Activated CD4-positive, alpha-beta T cell treated with anti-CD3 and anti-CD28 coated beads, Interleukin-2, amount 50 U/mL, for 24 hours (primary cell): ENCODE measurements at places on chromosomes 1 and 21.

GRCh38 chr1:24319962-24320361 is 805 bp downstream of the GRHL3 start:
- no peak for DNase-seq

GRCh38 chr21:35625576-35625975 is 434.8 kb downstream of the SETD4 start:
- no peak for DNase-seq

DNA sequence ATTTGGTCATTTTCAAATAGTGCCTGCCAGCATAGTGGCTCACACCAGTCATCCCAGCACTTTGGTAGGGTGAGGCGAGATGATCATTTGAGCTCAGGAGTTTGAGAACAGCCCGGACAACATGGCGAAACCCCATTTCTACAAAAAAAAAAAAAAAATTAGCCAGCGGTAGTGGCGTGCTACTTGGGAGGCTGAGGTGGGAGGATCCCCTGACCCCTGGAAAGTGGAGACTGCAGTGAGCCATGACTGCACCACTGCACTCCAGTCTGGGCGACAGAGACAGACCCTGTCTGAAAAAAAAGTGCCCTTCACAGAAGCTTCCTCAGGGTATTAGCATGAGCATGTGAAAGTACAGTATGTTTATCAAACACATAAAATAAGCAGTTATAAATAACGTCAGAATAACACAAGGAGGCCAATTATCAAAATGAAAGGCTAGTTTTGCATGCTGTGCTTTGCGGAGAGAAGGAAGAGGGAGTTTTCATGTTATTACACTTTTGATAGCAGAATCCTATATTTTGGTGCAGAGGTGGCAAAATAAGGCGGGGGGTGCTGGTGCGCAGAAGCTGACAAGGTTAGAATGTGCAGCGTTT is 781 bp upstream of the METTL13 start:
- no peak for DNase-seq

DNA sequence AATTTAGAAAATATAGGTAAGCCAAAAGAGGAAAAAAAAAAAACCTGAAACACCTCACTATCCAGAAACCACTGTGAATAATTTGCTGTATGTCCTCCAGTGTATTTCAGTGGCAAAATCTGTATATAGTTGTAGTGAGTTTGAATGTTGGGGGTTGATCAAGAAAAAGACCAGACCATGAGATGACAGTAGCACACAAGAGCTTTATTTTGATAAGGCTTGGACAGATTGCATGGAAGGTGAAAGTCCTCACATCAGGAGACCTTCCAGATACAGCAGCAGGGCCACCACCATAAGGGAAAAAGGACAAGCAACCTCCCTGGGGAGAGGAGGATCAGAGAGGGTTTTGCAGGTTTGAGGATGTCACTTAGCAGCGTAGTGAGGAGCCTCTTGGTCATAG is 16.2 kb upstream of the C1orf115 start:
- no peak for DNase-seq

DNA sequence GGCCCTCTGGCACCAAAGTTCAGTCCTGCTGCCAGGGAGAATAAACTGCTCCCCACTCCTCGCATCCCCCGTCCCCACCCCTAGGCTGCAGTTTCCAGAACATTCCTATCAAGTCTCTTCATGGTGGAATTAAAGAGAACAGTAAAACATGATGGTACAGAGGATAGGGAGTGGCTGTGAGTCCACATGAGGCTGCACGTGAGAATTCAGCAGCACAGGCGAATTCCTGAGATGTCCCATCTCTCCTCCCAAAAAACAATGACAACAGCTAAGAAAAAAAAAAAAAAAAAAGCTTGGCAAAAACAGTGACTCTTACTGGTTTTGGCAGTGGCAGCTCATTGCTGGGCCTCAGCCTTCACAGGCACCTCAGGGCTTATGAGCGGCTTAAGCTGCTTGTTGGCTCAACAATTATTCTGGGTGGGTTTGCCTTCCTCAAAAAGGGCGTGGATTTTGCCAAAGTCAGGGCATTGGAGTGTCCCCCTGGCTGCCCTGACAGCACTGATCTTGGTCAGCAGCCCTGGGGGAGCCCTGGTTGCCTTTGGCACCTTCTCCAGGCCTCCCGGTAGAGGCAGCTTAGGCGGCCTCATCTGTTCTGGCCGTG is 5.7 kb upstream of the IFFO2 start:
- no peak for DNase-seq

DNA sequence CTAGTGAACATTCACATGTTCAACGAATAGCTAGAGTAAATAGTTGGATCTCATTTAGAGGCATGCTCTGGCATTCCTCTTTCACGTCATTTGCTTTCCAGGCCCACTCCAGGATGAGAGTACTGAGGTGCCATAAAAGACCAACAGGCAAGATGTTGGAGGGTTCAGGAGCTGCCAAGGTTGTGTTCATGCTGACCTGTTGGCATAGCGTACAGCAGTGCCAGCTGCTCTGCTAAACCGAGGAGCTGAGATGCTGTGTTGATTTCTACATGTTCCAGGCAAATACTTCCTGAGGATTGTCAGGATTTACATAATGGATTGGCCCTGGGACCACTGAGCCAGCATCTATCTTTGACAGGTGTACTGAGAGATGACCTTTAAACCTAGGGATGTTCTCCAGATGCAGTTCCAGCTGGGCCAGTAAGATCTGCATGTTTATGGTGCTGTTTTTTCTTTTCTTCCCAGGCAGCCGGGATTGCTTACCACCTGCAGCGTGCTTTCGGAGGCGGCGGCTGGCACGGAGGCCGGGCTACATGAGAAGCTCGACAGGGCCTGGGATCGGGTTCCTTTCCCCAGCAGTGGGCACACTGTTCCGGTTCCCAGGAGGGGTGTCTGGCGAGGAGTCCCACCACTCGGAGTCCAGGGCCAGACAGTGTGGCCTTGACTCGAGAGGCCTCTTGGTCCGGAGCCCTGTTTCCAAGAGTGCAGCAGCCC is 66.9 kb downstream of the DISC1 start:
- DNase-seq: no peak

DNA sequence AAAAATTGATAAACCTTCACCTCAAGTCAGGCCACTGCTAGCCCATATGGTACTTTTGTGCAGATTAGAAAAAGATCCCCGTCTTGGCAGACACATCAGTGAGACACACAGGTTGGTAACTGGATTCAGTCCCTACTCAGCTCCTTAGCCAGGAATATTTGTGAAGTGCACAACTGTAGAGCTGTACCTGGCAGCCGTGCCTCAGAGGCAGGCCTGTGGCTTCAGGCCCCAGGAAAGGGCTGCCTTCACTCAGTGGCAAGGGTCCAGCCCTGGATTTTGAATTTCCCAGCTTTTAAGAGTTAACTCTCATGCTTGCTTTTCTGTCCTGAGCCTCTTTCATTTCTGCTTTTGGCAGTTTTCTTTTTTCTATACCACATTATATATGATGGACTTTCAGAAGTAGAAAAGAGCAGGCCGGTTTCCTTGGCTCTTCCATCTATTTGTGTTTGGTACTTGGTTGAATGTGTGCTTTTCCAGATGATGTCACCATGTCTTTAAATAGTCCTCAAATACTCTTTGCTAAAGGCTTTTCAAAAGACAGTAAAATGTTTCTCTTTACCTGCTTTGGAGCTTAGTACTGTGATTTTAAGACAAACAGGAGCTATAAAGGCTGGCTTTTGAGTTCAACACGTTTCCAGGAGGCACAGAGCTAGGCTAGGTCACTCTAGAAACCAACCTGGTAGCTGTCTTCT is 186.6 kb downstream of the AK5 start:
- DNase-seq: no peak
